ENCODE measurements at places on chromosomes 16 and 17.

GRCh38 chr16:56855201-56855600, 9.8 kb upstream of the SLC12A3 start:
- no peak for DNase-seq

DNA sequence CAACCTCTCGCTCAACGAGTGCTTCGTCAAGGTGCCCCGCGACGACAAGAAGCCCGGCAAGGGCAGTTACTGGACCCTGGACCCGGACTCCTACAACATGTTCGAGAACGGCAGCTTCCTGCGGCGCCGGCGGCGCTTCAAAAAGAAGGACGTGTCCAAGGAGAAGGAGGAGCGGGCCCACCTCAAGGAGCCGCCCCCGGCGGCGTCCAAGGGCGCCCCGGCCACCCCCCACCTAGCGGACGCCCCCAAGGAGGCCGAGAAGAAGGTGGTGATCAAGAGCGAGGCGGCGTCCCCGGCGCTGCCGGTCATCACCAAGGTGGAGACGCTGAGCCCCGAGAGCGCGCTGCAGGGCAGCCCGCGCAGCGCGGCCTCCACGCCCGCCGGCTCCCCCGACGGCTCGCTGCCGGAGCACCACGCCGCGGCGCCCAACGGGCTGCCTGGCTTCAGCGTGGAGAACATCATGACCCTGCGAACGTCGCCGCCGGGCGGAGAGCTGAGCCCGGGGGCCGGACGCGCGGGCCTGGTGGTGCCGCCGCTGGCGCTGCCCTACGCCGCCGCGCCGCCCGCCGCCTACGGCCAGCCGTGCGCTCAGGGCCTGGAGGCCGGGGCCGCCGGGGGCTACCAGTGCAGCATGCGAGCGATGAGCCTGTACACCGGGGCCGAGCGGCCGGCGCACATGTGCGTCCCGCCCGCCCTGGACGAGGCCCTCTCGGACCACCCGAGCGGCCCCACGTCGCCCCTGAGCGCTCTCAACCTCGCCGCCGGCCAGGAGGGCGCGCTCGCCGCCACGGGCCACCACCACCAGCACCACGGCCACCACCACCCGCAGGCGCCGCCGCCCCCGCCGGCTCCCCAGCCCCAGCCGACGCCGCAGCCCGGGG, 1.3 kb downstream of the FOXC2 start:
- DNase-seq: no peak

GRCh38 chr16:4825196-4825595, 21.9 kb downstream of the GLYR1 start:
- DNase-seq: no peak

DNA sequence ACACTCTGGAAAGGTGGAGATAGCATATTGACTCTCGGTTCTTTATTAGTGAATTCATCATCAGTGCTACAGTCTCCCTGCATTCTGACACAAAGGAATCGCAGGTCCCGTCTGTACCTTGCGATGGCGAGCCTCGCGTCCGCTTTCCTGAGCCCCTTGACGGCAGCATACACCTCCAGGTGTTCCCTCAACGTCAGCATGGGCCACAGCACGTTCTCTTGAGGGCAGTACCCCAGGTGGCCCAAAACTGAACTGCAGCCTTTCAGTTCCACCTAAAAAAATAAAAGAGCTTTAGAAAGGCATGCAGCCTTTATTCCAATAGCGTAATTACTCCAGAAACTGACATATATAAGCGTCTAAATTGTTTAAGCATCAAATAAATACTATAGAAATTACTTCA, 24.2 kb upstream of the ABCA9 start:
- DNase-seq: no peak

DNA sequence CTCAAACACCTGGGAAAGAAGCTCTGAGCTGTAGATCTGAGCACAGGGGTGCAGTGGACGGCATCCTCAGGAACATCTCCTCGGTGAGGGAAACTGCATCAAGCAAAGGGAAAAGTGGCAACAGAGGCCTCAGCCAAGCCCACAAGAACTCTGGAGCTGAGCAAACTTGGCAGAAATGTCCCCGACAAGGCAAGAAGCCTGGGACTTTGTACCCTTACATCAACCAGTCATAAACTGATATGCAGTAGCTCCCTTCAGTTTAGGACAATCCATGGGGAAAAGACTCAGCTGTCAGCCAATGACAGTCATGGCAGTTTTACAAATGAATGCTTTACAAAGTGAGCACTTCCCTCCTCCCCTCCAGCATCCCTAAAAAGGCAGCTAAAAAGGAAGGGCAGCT, 210.0 kb upstream of the DYNLRB2 start:
- DNase-seq: no peak

GRCh38 chr17:33526717-33527116, 233.6 kb upstream of the ASIC2 start:
- DNase-seq: no peak

- DNase-seq: no peak
Measured at GRCh38 chr16:57038166-57038565, 48.8 kb downstream of the NLRC5 start.

DNA sequence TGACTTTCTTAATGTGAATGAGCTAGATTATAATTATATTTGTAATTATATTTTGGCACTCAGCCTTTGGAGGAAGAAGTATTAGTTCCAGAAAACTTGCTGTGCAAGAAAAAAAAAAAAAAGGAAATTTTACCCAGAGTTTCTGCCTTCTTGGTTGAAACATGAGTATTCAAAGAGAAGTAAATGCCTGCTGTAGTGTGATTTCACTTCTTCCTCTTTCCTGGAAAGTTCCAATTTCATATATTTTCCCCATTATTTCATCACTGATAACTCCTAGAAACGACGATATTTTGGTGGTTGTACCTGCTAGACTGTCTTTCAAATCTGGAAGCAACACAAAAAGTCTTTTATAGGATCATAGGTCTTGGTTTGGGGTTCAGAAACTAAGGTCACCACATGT, 20.4 kb upstream of the MPHOSPH6 start:
- DNase-seq: no peak

GRCh38 chr17:62084585-62084984, 19.5 kb upstream of the MED13 start:
- DNase-seq: no peak

GRCh38 chr17:66636111-66636510, 198.8 kb upstream of the CACNG5 start:
- DNase-seq: no peak

DNA sequence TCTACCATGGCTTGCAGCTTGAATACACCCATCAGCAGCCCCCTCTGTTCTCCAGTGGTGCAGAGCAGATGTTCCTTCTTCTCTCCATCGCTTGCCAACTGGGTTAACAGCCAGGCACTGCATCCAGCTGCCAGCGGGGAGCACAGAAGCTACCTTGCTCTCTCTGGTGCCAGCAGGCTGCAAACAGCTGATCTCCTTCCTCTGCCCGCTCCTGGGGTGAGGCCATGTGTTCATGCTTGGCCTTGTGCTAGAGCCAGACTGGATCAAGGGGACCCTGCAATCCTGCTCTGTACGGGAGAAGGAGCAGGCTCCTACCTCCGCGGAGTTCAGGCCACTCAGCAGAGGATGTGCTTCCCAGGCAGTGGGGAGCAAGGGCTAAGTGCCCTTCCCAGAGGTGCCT, 24.1 kb upstream of the ENGASE start:
- DNase-seq: no peak

DNA sequence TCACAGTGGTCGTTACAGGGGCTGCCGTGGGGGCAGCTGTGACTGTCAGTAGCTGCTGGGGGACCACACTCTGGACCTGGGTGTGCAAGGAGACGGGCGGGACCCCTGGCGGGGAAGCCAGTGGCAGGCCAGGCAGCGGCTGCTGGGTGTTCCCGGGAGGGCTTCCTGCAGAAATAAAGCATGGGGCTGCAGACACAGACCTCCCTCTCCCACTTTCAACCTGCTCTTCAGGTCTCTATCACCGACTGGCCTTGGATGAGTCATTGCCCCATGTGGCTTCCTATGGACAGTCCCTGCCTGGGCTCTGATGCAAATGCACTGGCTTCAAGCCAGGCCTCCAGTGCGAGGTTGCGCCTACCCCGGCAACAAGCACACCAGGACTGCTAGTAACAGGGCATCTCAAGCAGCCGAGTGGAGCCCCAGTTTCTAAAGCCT, 17.2 kb downstream of the SREBF1 start:
- no peak for DNase-seq

DNA sequence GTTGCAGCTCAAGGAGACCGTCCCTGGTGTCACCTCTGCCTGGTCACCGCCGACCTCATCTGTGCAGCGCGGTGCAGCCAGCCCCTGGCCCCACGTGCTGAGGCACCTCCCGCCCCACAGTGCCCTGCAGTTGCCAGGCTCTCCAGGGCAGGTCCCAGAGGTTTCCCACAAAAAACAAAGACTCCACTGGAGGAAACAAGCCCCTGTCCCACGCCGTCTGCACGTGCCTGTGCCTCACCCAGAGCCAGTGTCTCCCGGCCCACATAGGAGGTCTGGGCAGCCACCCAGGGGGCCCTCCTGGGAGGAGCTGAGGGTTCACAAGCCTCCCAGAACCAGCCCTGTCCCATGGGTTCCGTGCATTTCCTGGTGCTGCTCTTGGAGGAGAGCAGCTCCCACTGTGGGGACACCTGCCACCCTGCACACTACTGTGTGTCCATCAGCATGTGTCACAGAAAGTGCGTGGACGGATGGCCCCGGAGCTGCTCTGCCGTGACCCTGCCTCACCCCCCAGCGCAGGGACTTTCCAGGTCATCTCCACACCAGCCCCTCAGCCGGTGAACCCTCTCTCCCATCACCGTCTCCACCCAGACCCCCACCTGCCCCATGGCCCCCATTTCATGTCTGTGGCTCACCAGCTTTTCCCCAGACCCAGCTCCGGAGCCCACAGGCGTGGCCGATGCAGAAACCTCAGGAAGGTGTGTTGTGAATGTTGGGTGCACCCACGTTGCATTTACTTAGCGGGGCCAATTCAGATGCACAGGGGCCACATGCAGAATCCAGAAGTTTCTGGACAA, 17.0 kb upstream of the CDH15 start:
- no peak for DNase-seq

DNA sequence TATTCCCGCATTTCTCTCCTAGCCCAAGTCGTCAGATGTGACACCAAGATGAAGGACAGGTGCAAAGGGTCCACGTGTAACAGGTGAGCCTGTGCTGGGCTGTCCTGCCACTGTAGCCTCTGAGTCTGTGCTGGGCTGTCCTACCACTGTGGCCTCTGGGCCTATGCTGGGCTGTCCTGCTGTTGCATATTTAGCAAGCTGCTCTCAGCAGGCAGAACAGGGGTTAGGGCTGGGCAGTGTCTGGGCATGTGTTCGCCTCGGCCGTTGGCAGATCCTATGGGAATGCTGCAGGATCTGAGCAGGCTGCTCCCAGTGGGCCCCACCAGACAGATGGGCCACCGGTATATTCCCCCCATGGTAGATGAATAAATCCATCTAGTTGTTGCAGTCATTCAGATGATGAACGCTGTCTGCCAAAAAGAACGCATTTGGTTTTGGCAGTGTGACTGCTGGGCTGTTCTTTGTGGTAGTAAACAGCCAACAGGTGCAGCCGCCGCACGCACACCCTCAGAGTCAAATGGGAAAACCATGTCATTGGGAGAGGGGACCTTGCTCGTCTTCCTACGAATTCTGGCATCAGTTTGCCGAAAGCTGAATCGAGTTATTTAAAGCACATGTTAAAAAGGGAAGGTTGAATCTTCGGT, 49.2 kb downstream of the CRISPLD2 start:
- DNase-seq: no peak

GRCh38 chr17:80422276-80422675, 7.3 kb downstream of the ENDOV start:
- DNase-seq: no peak

Measured in GOT3 (cell line).